CD4-positive, alpha-beta T cell treated with Interleukin-4 for 1 hour (primary cell): ENCODE measurements at places on chromosomes 7 and 10.
A peak's percentile ranks its signal among the peaks of the same experiment; 100 is the strongest.

- no peak for DNase-seq
Measured at GRCh38 chr7:142431491-142431890, 173.6 kb upstream of the PRSS58 start.

GRCh38 chr7:158284121-158284520 is 303.5 kb downstream of the PTPRN2 start:
- DNase-seq: no peak

DNA sequence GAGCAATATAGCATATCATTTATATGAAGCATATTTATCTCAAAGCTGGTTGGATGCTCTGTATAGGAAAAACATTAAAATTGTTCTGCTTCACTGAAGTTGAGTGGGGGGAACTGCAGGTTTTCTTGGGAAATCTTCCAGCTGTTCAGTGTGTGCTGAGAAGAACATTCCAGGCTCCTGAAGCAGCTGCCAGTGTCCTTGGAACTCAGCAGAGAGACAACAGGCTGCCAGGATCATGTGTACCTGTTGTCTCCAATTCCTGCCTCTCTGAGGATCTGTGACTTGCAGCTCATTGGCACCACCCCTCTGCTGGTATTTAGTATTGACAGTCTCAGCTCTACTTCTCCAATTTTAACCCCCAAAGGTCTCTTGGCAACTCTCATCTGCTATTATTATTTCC is 42.3 kb upstream of the PRKG1 start:
- DNase-seq: no peak

GRCh38 chr7:128108129-128108528 is 76.9 kb upstream of the LRRC4 start:
- DNase-seq: no peak

- no peak for DNase-seq
Measured at GRCh38 chr7:117777335-117778142, 95.7 kb downstream of the CTTNBP2 start.

GRCh38 chr10:120600871-120601649 is 144.0 kb downstream of the PLPP4 start:
- no peak for DNase-seq

DNA sequence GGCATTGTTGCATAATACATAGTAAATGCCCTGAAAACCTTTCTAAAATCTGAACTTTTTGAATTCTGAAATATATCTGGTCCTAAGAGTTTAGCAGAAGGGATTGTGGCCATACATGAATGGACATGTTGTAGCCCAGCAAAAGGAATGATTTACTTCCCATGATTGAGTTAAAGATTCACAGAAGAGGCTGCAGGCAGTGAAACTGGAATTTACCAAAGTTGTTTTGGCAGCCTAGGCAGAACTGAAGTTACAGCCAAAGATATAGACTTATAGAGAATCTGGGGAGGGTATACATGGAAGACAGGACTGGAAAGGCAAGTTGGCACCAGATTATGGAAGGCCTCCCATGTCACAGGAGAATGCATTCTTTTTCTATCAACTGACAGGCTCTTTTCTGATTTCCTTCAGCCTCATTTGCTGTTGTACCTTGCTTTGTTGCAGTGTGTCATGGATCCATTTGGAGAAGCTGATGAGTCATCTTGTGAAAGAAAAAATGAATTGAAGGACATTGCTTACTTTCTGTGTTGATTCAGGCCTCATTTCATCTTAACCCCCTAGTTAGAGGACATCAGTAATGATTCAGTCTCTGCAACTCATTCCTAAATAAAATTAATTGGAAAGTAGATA is 356.2 kb upstream of the LRGUK start:
- DNase-seq: no peak

- DNase-seq: no peak
Measured at GRCh38 chr7:85412912-85413311, 226.1 kb upstream of the SEMA3D start.

DNA sequence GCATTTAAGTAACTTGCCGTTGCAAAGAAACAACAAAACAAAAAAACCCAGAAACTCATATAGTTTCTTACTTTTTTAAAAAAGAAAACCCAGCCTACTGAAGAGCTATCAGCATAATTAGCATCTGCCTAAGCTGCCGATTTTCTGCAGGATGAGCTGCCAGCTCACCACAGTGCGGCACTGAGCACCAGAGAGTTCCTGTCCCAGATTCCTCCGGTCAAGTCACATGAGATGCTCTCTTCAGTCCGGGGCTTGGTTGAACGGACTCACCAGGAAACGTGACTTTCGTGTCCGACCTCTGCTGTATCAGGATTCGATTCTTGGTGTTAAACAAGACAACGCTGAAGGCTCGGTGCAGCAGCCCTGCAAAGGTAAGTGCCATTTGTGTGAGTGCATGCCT is 3.2 kb downstream of the IDI2 start:
- no peak for DNase-seq

DNA sequence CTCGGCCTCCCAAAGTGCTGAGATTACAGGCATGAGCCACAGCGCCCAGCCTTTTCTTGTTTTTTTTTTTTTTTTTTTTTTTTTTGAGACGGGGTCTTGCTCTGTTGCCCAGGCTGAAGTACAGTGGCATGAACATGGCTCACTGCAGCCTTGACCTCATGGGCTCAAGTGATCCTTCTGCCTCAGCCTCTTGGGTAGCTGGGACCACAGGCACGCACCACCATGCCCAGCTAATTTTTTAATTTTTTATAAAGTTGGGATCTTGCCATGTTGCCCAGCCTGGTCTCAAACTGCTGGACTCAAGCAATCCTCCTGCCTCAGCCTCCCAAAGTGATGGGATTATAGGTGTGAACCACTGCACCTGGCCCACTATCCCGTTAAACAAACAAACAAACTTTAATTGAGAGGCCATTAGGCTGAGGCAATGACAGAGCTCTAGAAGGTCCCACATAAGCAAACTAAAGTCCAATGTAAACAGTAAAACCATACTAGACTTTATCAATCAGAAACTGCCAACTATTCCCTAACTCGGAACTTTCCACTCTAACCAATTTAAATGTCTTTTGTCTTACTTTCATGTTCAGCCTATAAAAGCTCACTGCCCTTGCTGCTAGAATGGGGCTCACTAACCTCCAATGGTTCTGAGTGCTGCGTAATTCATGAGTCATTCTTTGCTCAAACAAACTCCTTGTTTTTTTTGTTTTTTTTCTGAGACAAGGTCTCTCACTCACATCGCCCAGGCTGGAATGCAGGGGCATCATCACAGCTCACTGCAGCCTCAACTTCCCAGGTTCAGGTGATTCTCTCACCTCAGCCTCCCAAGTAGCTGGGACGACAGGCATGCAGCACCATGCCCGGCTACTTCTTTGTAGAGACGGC is 1.9 kb downstream of the DHX32 start:
- DNase-seq: no peak

- no peak for DNase-seq
Measured at GRCh38 chr7:95066737-95067530, 159.5 kb downstream of the PPP1R9A start.

DNA sequence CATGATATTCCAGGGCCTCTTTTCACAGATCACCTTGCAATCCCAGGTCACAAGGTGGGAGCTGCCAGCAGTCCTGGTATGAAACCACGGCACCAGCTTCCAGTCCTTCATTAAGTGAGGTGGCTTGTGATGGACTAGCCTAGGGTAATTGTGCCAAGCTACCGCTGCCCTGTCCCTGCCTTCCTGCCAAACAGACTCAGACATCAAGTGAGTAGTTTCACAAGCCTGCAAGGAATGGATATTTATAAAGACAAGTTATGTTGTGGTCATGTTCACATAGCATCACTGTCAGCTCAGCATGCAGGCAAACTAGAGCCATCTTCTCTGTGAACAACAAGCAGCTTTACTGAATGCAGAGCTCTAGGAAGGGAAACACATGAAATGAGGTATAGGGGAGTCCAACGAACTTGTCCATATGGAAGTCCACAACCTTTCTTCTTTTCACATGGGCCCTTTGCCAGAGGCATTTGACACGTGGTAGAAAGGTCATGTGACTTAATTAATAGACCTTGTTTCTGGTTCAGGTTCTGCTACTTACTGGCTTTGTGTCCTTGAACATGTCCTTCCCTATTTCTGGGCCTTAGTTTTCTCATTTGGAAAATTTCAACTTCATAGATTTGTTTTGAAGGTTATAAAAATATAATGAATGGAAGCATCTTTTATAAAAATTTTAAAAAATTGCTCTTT is 1061.2 kb downstream of the KCNMA1 start:
- DNase-seq: no peak

GRCh38 chr7:150453181-150453580 is 2.8 kb downstream of the GIMAP8 start:
- peak; percentile 44 for DNase-seq

DNA sequence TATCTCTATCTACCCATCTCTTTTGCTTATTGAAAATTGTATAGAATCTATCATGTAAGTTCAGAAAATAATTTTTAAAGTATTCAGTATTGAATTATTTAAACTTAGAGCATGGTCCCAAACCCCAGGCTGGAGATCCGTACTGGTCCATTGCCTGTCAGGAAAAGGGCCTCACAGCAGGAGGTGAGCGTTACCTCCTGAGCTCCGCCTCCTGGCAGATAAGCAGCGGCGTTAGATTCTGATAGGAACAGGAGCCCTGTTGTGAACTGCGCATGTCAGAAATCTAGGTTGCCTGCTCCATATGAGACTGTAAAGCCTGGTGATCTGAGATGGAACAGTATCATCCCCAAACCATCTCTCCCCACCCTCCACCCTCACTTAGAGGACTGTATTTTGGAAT is 266.0 kb upstream of the CNTNAP2 start:
- no peak for DNase-seq

- no peak for DNase-seq
Measured at GRCh38 chr10:104947314-104947713, 306.2 kb downstream of the SORCS3 start.

DNA sequence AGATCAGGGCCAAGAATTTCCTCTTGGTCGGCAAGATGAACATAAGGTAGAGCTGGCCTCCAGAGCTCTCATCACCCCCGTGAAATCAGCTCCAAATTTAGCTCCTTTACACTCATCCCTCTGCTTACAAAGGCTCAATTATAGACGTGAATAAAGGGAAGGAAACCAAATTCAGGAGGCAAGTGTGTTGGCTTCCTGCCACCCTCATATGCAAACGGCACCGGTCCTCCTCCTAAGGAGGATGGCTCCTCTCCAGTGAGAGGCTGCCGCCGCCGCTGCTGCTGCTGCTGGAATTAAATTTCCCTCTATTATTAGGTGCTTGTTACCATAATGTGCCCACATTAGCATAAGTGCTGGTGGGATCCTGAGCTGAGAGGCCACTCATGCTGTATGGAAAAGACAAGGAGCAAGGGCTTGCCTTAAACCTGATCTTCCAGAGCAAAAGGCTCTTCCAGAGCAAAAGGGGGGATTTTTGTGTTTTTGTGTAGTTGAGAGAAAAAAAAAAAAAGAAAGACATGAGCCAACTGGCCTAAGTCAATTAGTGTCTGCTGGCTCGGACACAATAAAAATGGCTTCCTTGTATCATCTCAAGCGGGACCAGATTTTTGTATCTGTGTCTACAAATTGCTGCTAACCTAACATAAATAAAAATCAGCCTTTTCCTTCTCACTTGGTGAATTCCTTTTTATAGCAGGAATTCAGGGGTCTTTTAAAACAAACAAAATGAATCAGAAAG is 68.4 kb downstream of the CDHR3 start:
- no peak for DNase-seq

DNA sequence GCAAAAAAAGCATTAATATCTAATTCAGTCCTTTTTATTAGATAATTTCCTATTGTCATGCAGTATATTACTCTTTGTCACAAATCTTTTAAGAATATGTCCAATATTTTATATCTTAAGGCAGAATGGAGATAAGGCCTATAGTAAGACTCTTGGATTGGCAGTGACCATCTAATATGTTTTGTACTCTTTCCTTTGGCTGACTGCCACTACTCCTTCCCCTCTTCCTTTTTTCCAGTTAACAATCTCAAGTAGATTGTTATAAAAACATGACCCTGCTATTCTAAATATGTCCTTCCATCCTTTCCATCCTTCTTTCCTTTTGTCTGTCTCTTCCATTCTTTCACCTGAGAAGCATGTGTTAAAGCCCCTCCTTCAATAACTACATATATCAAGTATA is 92.8 kb upstream of the TMEM168 start:
- no peak for DNase-seq

DNA sequence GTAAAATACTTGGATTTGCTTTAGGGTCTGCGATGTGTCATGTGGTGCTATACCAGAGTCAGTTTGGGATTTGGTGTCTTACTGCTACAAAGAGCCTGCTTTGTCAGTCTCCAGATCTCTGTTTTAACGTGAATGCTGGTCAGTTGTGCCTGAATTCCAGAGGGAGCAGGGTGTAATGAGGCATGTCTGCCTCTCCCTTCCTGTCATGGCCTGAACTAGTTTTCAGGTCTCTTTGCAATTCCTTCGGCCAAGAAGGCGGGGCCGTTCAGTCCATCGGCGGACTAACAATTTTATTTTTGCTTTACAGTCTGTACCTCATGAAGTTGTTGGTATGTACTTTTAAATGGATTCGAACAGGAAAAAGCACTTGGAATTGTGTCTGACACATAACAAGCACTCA is 465.1 kb upstream of the ADARB2 start:
- DNase-seq: no peak

GRCh38 chr10:117684672-117685211 is 142.2 kb downstream of the EMX2 start:
- no peak for DNase-seq

DNA sequence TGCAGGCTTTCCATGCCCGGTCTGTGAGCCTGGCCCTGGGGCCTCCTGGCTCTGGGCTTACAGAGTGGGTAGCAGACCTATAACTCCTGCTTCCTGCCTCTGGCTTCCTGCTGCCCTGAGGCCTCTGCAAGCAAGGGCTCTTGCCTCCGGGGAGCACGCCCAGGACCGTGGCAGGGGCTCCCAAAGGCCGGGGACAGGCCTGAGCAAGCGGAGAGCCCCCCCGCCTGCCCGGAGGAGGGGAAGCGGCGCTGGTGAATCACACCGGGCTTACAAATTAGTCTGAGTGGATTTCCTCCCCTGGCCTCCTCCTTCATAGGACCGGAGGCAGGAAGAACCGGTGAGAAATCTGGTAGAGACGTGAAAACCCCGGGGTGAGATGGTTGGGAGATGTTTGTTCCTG is 1.5 kb upstream of the MYL10 start:
- no peak for DNase-seq

DNA sequence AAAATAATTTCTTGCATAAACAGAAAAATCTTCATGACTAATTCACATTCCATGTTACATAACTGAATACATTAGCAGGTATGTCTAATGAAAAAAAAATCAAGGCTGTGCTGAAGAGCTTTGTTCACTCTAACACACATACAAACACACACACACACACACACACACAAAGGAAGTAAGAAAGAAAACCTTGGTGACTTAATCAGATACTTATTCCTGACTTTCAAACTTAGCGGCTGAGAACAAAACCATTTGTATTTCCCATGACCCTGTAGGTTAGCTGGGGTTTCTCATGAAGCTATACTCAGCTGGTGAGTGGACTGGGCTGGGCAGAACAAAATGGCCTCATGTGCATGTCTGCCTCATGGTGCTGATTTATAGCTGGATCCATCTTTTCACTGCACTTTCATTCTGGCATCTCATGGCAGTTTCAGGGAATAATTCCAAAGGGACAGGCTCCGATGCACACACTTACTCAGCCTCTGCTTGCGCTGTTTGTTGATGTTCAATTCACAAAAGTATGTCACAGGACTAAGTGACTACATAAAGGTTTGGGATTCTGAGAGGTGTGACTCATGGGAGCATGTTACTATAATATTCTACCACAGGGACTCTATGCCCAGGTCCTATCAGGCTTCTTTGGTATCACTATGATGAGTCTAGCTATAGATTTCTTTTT is 161.2 kb downstream of the PCLO start:
- no peak for DNase-seq

- no peak for DNase-seq
Measured at GRCh38 chr10:124576526-124577420, 115.2 kb downstream of the LHPP start.

- DNase-seq: no peak
Measured at GRCh38 chr10:133004478-133004877, 62.1 kb upstream of the CFAP46 start.

- DNase-seq: no peak
Measured at GRCh38 chr10:30782537-30783461, 153.2 kb upstream of the LYZL2 start.
